Type B pancreatic cell (in vitro differentiated cells): ENCODE measurements at places on chromosomes 7 and 10. TPM values are rescaled to one million over a fixed set of nuclear protein-coding genes. Genes with fewer than 3 reads are reported as not detected.

DNA sequence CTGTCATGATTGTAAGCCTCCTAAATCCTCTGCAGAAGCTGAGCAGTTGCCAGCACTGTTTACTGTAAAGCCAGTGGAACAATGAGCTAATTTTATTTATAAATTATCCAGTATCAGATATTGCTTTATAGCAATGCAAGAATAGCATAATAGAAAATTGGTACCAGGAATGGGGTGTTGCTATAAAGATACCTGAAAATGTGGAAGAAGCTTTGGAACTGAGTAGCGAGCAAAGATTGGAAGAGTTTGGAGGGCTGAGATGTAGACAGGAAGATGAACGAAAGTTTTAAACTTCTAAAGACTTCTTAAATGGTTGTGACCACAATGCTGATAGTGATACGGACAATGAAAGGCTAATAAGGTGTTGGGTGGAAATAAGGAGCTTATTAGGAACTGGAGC, 917.4 kb upstream of the POT1 start:
- no peak for DNase-seq
- H3K4me1 ChIP-seq = no peaks in the 10 kb centered on the region
- no peaks in the 10 kb centered on the region for H3K27me3 ChIP-seq
- no peaks in the 10 kb centered on the region for H3K36me3 ChIP-seq
- H3K4me3 ChIP-seq = no peak overlapping the region

GRCh38 chr10:78339251-78339650, 305.6 kb downstream of the RPS24 start:
- no peaks in the 10 kb centered on the region for H3K27me3 ChIP-seq
- no peak overlapping the region for H3K27ac ChIP-seq
- H3K4me1 ChIP-seq = peaks cover 21% of the 10 kb centered on the region

The GATA3 gene
- 18.5 and 71.4 TPM in 2 replicates for total RNA-seq

The AKR1B15 gene
- total RNA-seq = 0.63 and 1.0 TPM in 2 replicates

- no peak for DNase-seq
- no peaks in the 10 kb centered on the region for H3K36me3 ChIP-seq
- no peak overlapping the region for H3K27ac ChIP-seq
- H3K4me1 ChIP-seq = no peaks in the 10 kb centered on the region
- H3K4me3 ChIP-seq = no peak overlapping the region
- H3K27me3 ChIP-seq = peaks cover 36% of the 10 kb centered on the region
Observed at GRCh38 chr10:123257904-123258456, 103.8 kb downstream of the BUB3 start.

DNA sequence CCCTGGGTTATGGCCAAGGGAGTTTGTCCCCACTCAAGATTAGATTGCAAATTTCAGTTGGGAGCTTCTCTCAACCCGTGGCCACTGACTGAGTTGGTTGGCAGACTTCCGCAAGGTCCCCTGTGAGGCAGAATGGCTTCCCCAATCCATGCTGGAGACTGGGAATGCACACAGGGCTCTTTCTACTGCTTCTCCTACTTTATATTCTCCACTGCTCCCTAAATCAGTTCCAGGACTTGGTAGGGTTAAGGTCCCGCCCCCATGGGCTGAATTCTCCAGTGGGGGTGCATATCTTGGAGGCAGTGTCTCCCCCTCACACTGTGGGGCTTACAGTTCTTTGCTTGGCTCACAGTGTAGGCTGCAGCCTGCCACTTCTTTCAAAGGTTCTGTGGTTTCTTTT, 404.2 kb downstream of the PTPRN2 start:
- DNase-seq = no peak
- no peak overlapping the region for H3K4me3 ChIP-seq
- no peaks in the 10 kb centered on the region for H3K4me1 ChIP-seq
- no peak overlapping the region for H3K27ac ChIP-seq

The GNGT1 gene
- 0.14 TPM in 1 of 2 replicates, not detected in the other for total RNA-seq

DNA sequence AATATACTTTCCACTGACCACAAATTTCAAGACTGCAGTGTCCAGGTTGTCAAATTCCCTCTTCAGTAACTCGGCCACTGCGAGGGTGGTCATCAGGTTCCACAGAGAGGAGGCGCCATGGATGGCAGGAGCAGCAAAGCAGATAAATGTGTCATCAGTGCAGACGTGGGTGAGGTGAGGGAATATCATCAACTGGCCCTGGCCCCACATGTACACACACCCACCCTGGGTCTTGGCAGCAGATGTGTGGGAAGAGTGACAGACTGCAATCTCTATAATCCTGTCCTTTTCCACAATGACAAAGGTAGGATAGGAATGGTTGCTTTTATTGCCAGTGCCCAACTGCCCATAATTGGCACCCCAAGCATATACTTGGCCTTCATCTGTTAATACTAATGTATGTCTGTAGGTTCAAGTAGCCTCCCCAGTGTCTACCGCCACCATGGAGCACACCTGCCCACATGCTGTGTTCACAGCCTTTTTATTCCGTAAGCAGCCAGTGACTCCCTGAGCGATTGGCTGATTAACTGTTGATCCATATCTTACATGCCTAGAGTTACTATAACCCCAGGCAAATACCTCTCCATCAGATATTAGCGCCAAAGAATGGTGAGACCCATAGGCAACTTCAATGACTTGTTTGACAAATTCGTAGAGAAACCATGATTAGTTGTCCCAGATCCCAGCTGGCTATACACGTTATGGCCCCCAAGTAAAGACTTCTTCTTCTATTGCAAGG, 16.3 kb upstream of the LIPM start:
- DNase-seq = no peak
- peaks cover 8% of the 10 kb centered on the region for H3K4me1 ChIP-seq
- no peak overlapping the region for H3K4me3 ChIP-seq
- H3K36me3 ChIP-seq = no peaks in the 10 kb centered on the region
- H3K27me3 ChIP-seq = no peaks in the 10 kb centered on the region

DNA sequence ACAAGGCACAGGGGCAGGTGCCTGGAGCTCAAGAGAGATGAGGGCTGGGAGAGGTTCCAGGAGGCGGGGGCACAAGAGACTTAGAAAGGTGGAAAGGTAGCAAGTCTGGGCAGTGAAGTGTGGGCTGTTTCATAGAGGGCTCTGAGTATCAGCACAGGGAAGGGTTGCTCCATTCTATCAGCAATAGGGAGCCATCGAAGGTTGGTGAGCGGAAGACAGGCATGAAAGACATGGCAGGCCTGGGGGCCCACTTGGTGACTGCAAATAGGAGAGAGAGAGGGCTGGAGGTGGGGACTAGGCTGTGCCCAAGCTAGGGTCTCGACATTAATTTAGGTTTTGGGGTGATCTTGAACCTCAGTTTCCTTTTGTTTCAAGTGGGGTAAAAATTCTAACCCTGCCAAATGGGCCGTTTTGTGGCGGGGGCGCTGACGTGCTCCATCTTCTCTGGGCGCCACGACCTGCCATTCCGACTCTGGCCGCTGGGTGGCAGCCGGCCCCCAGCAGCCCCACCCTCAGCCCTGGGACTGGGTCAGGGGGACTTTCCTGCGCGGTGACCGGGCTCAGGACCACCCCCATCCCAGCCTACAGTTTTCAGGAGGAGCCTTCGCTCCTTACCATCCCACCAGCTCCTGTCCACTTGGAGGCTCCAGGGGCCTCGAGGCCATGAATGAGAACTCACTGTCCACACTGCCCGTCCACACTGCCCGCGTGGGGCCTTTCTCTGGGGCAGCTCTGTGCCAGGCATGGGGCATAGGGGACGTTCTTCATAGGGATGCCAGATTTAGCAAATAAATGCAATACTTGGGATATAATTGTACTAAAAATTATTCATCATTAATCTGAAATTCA, 37.2 kb upstream of the PCBD1 start:
- peaks cover 28% of the 10 kb centered on the region for H3K4me1 ChIP-seq
- no peak for DNase-seq
- H3K27me3 ChIP-seq = peaks cover 31% of the 10 kb centered on the region

- no peak for DNase-seq
- no peaks in the 10 kb centered on the region for H3K36me3 ChIP-seq
- no peak overlapping the region for H3K27ac ChIP-seq
- H3K27me3 ChIP-seq = peaks cover 11% of the 10 kb centered on the region
Observed at GRCh38 chr7:112400141-112400540, 50.1 kb upstream of the IFRD1 start.

- H3K27ac ChIP-seq = no peak overlapping the region
- H3K36me3 ChIP-seq = no peaks in the 10 kb centered on the region
- no peaks in the 10 kb centered on the region for H3K4me1 ChIP-seq
- peak; percentile 42 for DNase-seq
Observed at GRCh38 chr10:85976267-85976793, 390.3 kb downstream of the GRID1 start.

The NODAL gene
- not detected in 2 replicates for total RNA-seq

The PDZD7 gene
- 1.4 and 2.0 TPM in 2 replicates for total RNA-seq

- no peak overlapping the region for H3K27ac ChIP-seq
- no peaks in the 10 kb centered on the region for H3K27me3 ChIP-seq
- H3K4me1 ChIP-seq = no peaks in the 10 kb centered on the region
- DNase-seq = no peak
Observed at GRCh38 chr7:30396389-30396788, 82.2 kb downstream of the NOD1 start.

GRCh38 chr7:3880228-3880987, 579.4 kb downstream of the SDK1 start:
- DNase-seq = no peak
- no peaks in the 10 kb centered on the region for H3K36me3 ChIP-seq
- no peak overlapping the region for H3K4me3 ChIP-seq
- H3K27ac ChIP-seq = no peak overlapping the region
- H3K27me3 ChIP-seq = no peaks in the 10 kb centered on the region
- peaks cover 8% of the 10 kb centered on the region for H3K4me1 ChIP-seq

- no peak for DNase-seq
- peaks cover 18% of the 10 kb centered on the region for H3K27me3 ChIP-seq
- H3K27ac ChIP-seq = no peak overlapping the region
- peaks cover 12% of the 10 kb centered on the region for H3K36me3 ChIP-seq
- H3K4me1 ChIP-seq = peaks cover 19% of the 10 kb centered on the region
- H3K4me3 ChIP-seq = no peak overlapping the region
Observed at GRCh38 chr10:69816521-69816920, 14.8 kb downstream of the COL13A1 start.

- H3K27ac ChIP-seq = no peak overlapping the region
- no peaks in the 10 kb centered on the region for H3K36me3 ChIP-seq
- no peaks in the 10 kb centered on the region for H3K4me1 ChIP-seq
- no peaks in the 10 kb centered on the region for H3K27me3 ChIP-seq
- H3K4me3 ChIP-seq = no peak overlapping the region
- DNase-seq = no peak
Observed at GRCh38 chr10:65291286-65291685, 1634.5 kb upstream of the LRRTM3 start.

GRCh38 chr7:154956427-154956826, 46.5 kb downstream of the PAXIP1 start:
- no peaks in the 10 kb centered on the region for H3K4me1 ChIP-seq
- no peak for DNase-seq
- H3K27ac ChIP-seq = no peak overlapping the region
- no peaks in the 10 kb centered on the region for H3K27me3 ChIP-seq
- no peak overlapping the region for H3K4me3 ChIP-seq
